SJCRH30 (cell line): ENCODE measurements at places on chromosomes 13 and 19.

DNA sequence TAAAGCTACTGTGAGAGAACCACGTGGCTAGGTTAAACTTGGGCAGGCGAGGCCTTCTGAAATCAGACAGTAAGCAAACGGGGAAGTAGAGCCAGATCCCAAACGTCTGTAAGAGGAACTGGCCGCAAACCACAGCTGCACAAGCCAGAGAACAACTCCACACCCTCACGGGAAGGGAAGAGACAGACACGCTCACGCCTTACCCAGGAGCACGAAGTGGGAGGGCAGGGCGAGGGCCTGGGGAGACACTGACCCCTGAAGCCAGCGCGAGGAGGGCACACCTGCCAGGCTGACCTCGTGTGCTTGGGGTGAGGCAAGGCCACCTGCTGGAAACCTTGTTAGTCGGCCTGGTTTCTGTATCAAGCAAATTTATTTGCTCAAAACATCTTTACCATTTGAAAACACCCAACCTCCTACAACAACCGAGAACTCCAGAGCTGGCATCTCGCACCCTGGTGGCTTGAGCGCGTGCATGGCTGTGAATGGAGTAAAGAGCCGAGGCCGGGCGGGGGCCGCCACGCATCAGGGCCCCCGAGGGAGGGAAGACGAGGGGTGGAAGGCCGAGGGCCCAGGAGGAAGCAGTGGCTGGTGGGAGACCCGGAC, 7.3 kb downstream of the POLR2E start:
- no peak for DNase-seq

- DNase-seq, result no peak
These were observed 21.3 kb upstream of the ZBTB7A start for GRCh38 chr19:4087787-4088679.

- DNase-seq, result peak; percentile 54
These were observed 12.8 kb upstream of the PEAK3 start for GRCh38 chr19:2294687-2295335.

DNA sequence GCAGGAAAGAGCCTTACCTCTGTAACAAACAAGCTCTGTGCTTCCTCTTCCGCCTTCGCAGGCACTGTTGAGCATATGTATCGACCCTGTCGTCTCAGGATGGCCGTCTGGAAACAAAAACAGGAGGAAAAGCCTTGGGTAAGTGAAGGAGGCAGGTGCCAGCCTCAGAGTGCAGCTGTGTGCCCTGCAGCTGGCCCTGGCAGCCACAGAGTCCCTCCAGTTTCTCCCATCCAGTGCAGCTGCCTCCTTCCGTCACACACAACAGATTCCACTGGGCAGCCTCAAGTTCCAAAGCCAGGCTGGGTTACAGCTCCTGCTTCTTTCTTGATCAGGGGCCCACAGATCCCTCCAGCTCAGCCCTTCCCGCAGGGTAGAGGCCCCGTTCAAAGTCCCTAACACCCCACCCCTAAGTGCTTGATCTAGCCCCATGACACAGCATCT, 47.7 kb downstream of the DOCK9 start:
- DNase-seq, result peak; percentile 99

- no peak for DNase-seq
These were observed 22.1 kb upstream of the WDFY2 start for GRCh38 chr13:51562011-51562671.

DNA sequence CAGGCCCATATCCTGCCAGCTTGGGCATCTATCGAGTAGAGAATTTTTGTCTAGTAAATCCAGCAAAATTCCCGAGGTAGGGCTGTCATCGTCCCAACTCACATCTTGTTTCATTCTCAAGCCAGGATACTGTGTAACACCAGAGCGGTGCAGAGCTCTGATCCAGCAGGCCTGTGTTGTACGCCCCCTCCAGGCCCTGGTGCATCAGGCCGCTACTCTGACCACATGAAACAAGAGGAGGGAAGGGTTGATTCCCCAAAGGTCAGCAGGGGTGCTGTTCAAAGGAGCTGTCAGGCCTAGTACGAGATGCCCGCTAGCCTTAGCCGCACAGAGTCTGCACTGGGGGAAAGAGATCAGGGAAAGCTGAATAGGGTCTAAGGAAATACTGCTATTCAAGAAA, 276.0 kb downstream of the SLC7A1 start:
- no peak for DNase-seq
